Adipocyte (in vitro differentiated cells): ENCODE measurements at places on chromosomes 1 and 21.
A peak's percentile ranks its signal among the peaks of the same experiment; 100 is the strongest.

GRCh38 chr1:37177230-37177864 is 143.0 kb upstream of the GRIK3 start:
- DNase-seq = peak; percentile 1

GRCh38 chr1:63463248-63463647 is 59.8 kb downstream of the ITGB3BP start:
- DNase-seq = no peak

DNA sequence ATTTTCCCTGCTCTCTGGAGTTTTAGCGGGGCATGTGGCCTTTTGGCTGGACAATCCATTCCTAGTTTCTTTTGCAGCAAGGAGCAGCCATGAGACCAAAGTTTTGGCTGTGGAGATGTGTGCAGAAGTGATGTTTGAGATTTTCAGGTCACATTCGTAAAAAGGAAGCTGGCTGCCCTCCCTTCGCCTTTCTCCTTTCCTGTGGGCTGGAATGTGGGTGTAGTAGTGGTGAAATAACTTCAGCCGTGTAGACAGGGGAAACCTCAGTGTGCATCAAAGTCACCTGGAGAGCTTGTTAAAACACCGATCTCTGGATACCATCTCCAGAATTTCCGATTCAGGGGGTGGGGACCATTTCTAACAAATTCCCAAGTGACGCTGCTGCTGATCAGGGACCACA is 5.3 kb upstream of the GPR88 start:
- DNase-seq = no peak

- DNase-seq = peak; percentile 92
These were observed at the start of gene ZNF496 for GRCh38 chr1:247331525-247332214. Gene ZNF496, minus strand, starts transcription at chr1:247331867. Its CDS starts 2,289 bp downstream, at chr1:247329578.

DNA sequence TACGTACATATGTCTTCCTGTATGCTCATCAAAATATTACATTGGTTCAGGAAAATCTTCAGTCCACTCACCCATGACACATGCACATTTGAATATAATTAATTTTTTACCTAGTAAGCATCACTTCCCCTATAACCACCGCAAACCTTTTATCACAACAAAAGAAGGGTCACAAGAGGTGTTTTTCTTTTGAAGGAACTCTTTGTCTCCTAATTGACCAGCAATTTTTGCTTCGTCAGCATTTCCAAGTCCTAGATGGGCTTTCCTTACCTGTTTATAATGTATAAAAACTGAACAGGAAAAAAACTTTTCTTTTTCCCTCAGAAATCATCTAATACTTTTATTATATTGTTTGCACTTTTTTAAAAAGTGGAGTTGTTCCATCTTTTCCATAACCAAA is 631.3 kb downstream of the PLA2G4A start:
- DNase-seq = no peak

DNA sequence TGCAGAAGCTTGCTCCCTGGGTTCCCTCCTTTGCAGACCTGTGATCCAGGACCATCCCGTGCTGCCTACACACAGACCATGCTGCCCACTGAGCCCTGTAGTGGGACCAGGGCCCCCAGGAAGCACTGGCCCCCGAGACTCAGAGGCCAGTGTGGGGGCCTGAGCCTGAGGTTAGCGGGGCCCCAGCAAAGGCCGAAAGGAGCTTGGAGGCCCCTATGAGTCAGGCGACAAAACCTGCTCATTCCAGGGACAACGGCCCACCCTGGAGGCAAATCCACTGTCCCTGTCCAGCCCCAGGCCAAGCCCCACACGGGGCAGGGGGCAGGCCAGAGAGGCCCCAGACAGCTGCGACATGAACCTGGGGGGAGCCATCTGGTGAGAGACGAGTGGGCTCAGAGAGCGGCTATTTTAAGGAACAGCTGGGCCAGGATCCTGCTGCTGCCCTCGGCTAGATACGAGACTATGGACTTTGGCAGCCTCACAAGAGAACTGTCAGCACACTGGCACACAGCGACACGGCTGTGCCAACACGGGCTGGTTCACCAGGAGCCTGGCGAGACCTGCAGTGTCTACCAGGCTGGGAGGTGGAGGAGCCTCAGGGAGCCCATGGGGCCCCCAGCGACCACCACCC is 74.7 kb downstream of the ARHGEF16 start:
- no peak for DNase-seq

DNA sequence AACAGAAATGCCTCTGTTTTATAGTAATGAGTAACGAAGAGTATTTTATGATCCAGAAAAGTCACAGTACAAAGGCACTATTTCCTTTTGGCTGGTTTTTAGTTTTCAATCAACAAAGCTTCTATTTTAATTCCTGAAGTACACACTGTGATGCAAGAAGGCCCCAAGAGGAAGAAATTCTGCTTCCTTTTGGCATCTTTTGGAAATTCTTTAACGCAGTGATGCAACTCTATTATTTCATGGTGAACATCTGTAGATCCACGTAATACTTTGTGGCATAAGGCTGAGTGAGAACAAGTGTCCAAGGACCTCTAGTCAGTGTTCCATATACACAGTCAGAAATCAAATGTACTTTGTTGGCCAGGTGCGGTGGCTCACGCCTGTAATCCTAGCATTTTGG is 137.5 kb downstream of the TGFB2 start:
- DNase-seq = peak; percentile 87

GRCh38 chr1:213231795-213232231 is 180.8 kb downstream of the RPS6KC1 start:
- DNase-seq = no peak

DNA sequence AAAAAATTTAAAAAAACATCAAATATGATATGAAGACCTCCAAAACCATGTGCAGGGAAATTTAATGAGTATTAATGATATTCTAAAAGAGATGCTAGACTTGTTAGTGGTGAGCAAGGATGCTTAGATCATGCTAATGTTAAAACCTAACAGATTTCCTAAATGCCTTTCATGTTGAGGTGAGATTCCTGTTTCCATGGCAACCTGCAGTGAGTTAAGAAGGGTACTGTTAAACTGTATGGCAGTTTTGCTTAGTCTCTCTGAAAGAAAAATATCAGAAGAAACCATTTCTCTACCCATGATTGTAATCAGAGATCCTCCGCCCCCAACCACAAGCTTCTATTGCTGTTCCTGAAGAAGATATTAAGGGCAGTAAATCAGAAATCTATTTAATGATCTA is 321.6 kb upstream of the LRRC7 start:
- DNase-seq = no peak
